ENCODE measurements at places on chromosomes 7 and 10.
A peak's percentile ranks its signal among the peaks of the same experiment; 100 is the strongest.

GRCh38 chr10:36647540-36647939 lies 477.9 kb upstream of the ANKRD30A start:
- no peak for DNase-seq

DNA sequence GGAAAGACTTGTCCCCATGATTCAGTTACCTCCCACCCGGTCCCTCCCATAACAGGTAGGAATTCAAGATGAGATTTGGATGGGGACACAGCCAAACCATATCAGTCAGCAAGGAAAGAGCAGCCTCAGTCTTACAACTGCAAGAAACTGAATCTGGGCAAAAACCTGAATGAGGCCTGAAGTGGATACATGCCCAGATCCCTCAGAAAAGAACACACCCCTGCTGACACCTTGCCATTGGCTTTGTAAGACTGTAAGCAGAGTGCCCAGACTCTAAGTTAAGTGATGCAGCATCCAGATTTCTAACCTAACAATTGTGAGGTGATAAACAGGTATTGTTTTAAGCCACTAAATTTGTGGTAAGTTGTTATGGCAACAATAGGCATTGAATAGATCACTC lies 670.8 kb downstream of the SORCS1 start:
- no peak for DNase-seq

DNA sequence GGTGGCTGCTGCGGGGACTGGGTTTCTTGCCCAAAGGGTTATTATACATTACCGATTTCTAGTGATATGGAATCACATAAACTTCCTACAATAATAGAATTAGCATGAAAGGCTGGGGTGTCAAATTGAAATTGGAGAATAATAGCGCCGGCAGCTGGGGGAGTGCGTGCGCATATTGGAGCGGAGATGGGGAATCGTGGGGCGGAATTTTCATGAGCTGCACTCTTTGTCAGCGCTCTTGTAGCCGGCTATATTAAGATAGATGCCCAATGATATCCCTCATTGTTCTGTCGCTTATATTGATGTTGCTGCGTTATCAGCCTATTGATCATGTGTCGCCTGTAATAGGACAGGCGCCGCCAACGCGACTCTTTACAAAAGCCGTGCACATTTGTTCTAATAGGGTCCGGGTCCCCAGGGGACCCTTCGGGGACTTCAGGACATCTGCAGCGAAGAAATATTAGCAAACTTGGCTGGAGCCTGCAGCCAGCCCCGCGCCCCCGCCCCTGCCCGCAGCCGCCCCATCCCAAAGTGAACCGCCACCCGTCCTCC lies 5.1 kb downstream of the UNCX start:
- DNase-seq: no peak

DNA sequence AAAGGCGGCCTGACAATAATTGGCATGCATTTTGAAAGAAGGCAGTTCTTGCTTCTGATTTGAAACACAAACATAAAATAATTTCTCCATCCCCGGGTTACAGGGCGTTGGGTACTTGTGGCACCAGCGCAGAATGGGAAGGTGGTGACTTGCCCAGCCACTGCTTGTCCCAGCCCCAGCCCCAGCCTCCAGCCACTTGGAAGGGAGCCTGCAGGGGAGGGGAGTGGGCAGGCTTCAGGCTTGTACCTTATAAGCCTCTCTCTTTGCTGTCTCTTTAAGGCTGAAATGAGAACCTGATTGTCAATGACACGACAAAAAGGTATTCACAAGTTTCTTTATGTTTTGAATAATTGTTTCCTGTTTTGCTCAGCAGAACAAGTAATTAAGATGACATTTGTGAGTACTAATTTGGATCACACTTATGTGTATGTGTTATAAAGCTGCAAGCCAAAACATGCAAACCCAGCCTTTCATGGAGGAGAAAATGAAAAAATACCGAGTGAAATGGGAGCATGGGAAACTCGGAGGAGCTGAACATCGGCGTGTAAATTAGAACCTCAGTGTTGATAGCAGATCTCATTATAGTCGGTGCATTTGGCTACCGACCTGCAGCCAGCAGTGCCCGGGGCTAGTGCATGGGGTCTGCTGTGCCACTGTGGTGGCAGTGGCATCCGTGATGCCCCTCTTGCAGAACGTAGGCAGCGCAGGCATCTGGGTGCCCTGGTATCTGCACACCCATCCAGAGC lies 129.9 kb downstream of the EBF3 start:
- no peak for DNase-seq

DNA sequence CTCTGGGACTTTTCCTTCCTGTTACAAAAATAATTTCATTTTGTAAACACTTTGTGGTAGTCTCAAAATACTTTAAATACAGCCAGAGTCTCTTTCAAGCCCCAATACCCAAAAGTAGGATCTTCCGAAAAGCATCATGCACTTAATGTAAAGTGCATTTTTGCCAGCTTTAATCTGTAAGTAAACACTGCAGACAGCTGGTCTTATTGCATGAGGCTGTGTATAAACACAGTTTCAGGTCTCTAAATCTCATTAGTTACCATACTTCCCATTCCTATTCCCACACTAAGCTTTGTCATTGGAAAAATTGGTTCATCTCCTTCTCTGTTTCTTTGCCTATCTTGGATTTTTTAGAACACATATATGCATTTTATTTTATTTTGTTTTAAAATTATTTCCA lies 87.6 kb upstream of the GNAI1 start:
- no peak for DNase-seq

DNA sequence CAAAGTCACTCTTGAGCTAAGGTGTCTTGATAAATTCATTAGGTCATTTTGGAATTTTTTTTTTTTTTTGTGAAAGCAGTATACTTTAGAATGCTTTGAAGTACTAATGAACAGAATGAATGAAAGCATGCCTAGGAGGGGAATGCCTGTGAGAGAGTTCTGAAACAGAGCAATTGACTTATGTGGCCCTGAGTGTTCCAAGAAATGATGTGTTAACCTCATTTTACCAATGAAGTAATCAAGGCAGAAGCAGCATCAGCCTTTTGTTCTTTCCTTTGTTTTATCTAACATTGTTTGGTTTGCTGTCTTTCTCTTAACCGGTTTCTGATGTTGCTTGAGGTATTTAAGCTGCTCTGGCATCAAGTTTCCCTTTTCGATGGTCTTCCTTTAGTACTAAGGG lies 154.6 kb upstream of the HGF start:
- DNase-seq: no peak

DNA sequence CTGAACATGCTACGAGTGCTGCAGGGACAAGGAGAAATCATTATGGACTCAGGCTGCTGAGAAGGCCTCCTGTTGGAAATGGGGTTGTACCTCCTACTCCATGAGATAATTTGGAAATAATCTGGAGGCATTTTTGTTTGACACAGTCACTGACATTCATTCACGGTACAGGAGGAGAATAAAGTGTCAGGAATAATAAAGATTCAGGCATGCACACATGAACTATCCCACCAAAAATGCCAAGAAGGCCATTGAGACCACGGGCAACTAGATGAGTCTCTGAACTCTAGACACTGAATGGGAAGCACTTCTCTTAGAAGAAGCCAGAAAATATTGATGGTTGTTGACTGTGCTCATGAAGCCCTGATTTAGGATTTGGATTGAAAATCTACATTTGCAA lies 220.9 kb upstream of the HABP2 start:
- no peak for DNase-seq

DNA sequence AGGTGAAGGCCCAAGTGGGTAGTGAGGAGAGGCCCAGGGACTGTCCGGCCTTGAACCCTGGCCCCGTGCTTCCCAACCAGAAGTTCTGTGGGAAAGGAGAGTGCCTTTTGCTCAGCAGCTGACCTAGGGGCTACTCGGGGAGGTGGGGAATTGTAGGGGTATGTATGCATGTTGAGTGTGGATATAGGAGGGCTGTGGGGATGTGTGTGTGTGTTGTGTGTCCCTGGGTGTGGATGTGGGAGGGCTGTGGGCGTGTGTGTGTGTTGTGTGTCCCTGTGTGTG lies 12.2 kb downstream of the EPHB6 start:
- DNase-seq: no peak

GRCh38 chr7:100371561-100372171 lies 1.6 kb upstream of the PILRA start:
- no peak for DNase-seq

DNA sequence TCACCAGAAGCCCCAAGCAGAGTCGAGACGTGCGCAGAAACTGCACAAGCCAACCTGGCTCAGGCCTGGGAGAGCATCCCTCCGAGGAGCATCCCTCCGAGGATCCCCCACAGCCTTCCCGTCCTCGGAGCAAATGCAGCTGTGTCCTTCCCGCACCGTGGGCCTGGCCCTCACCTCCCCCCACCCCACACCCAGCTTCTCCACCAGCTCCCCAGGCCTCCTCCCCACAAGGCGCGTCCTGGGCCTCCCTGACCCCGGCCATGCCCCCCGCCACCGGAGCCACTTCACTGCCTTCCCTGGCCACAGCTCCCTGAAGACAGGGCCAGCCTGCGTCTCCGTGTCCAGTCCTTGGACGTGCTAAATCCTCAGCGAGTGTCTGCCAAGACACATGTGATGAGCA lies 60.6 kb downstream of the PTPRN2 start:
- DNase-seq: no peak

DNA sequence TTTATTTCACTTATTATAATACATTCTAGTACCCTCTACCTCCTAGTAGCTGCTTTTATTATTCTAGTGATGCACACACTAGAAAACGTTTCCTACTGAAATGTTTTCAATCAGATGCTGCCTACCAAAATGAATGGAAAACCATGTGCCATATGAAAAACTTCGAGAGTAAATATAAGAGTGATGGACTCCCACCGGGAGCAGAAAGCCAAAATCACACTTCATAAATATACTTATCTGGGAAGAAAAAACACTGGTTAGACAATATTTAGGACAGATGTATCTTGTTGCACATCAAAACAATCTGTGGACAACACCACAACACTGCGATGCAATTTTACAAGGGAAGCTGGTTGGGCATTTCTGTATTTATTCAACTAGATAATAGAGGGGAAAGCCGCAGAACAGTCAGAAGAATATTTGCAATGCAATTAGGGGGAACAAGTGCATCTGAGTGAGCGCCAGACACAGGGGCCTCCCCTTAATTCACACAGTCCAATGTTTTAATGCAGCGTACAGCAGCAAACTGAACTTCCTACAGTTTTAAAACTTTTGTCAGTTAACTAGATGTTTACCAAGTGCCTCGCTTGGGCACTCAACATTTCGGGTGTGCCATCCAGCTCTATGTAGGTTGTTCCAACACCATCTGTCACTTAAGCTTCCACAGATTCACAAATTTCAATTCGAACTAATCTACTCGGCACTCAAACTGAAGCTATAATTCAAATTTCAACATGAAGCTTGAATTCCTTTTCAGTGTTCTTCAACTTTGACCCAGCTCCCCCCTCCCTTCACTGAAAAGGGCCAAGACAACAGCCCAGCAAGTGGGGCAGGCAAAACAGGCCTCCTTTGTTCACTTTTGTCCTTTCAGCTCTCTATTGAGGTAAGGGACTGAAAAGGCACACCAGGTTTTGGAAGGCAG lies 7.4 kb downstream of the NRCAM start:
- peak; percentile 83 for DNase-seq

GRCh38 chr7:105000200-105000599 lies 13.8 kb upstream of the KMT2E start:
- DNase-seq: no peak

DNA sequence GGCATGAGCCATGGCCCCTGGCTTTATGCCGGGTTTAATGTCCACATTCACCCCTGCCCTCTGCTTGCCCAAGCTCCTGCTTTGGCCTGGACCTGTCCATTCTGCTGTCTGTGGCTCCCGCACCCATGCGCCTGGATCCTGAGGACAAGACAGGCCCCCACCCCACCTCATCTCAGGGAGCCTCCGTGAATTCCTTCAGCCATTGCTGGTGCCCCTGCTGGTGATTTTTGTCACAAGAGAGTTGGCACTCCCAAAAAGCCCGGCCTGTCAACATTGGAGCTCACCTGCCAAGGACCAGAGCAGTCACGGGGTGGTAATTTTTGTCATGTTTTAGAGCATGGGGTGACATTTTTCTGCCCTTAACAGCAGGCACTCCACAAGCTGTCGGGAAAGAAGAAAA lies 127.5 kb upstream of the PLXNA4 start:
- DNase-seq: no peak

- no peak for DNase-seq
Observed at GRCh38 chr7:79923953-79924352, 210.7 kb upstream of the GNAI1 start.

- DNase-seq: no peak
Observed at GRCh38 chr7:44994877-44995554, 5.0 kb upstream of the CCM2 start.

- no peak for DNase-seq
Observed at GRCh38 chr7:33946094-33946699, 40.9 kb downstream of the BMPER start.

DNA sequence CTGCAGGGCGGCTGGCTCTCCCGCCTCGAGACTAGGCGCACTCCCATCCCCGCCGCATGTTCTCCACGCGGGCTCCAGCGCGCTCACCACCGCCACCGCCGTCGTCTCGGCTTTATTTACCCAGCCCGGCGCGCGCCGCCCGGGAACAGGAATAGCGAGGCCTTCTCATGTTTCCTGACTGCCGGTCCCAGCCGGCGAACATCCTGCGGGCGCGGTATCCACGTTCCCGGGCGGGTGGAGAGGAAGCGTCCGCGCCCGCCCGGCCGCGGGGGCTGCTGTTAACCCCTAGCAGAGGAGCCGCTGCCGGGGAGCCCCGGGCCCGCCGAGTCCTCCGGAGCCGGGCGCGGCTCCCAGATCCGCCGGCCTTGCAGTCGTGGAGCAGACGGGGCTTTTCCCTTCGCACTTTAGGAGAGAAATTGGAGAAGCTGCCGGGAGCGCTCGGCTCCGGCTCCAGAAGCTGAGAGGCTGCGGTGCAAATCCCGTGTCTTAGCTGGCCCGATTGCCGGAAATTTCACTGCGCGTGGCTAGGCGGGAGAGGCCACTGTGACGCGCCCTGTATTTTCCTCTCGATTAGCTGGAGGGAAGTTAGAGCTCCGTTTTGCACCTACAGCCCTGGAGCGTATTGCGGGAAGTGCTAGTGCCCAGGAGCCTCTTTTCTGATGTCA lies at the start of gene MKX:
Gene MKX (minus strand): TSS at position 88 of the 665 bp plus-strand sequence. CDS start 2,404 bp downstream, outside the sequence.
- DNase-seq: no peak

GRCh38 chr10:59724098-59724938 lies 14.7 kb upstream of the SLC16A9 start:
- DNase-seq: no peak

GRCh38 chr10:71399946-71400345 lies 3.2 kb downstream of the CDH23 start:
- no peak for DNase-seq

- no peak for DNase-seq
Observed at GRCh38 chr10:61580608-61581007, 82.1 kb upstream of the CABCOCO1 start.

GRCh38 chr7:31986878-31987518 lies 83.2 kb downstream of the PDE1C start:
- no peak for DNase-seq

- no peak for DNase-seq
Observed at GRCh38 chr10:73211106-73211811, 35.8 kb downstream of the DNAJC9 start.

DNA sequence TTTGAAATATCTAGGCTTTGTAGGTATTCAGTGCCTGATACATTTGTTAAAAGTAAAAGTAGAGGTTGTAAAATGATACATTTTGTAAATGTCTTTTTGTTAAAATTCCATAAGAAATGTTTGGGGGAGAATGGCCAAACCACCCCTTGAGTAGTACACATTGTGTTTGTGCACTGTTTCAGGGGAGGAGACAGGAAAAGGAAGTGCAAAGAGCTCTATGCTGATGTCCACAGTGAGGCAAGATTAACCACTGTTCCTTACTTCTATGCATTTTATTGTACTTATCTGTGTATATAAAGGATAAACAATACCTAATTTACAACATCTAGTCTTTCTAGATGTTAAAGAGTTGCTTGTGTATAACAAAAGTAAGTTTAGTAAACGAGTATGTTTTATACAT lies 7.4 kb upstream of the CYCS start:
- no peak for DNase-seq
